Epithelial cell of proximal tubule (primary cell): ENCODE measurements at places on chromosomes 3 and 15. TPM values are rescaled to one million over a fixed set of nuclear protein-coding genes. Genes with fewer than 3 reads are reported as not detected.

The IMPG2 gene
- total RNA-seq, result under 0.01 TPM in 2 replicates

The LCTL gene
- 0.23 and 0.80 TPM in 2 replicates for total RNA-seq

The ZNF621 gene
- total RNA-seq, result 5.1 and 7.0 TPM in 2 replicates

GRCh38 chr3:170889630-170890029 lies 18.8 kb downstream of the EIF5A2 start:
- DNase-seq, result no peak

DNA sequence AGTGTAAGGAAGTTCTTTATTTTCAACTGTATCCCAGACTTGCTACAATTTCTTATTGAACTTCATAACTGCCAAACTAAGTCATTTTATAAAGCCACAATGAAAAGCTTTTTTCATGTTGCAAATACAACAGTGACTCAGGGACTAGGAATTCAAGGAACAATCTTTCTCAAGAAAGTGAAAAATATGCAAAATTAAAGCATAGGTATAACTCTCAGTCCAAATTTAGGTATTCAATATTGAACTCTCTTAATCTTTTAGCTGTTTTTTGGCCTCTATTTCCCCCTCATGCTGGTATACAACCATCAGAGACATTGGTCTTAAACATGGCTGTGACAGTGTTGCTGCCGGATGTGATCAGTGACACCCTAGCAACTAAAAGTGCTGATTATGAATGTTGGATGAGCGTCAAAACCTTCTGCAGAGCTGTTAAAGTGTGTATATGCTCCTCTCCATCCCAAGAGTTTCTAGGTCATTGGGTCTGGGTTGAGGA lies 476.9 kb downstream of the ZNF385D start:
- no peak for DNase-seq

DNA sequence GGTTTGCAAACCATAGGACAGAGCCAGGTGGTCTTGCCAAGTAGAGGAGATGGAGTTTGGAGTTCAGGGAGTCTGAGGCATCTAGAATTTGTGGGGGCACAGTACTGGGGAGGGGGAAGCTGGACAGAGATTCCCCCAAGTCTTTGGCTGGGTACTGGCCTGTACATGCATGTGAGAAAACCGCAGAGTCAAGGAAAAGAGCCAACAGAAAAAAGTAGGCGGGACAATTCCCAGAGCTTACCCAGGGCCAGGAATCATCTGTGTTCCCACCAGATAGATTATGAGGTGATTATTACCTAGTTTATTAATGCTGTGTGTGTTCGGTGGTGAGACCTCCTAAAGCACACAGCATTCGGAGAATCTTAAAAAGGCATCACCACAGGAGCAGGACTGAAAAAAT lies 11.3 kb downstream of the LYSMD4 start:
- DNase-seq, result no peak

DNA sequence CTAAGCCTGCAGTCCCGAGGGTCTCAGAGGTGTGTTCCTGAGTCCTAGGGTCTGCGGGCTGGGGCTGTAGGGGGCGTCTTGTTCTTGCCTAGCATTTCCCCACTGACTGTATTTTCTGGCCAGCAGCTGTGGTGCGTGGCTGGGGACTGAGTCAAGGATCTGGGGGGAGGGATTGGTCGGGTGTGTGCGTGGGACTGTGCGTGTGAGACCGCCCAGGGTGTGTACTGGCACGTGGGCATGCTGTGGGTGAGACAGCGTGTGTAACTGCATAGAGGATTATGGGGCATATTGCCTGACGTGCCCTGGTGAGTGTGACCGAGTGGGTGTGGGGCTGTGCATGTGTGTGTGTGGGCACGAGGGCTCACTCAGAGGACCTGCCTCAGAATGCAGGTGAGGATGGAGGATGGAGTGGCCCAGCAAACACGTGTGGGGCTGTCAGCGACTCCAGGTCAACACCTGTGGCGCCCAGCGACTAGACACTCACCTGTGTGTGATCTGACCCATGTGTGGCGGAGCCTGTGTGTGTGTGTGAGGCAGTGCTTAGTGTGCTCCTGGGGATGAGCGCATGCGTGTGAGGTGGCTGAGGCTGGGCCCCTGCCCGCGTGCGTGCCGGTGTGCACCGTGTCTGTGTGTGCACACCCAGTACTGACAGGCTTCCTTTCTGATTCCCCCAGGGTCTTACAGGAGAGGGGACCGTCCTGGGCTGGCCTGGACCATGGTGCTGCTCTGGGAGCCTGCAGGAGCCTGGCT lies 20.9 kb downstream of the FBLN2 start:
- DNase-seq, result no peak

- no peak for DNase-seq
Observed at GRCh38 chr3:66076861-66077470, 38.2 kb upstream of the MAGI1 start.

DNA sequence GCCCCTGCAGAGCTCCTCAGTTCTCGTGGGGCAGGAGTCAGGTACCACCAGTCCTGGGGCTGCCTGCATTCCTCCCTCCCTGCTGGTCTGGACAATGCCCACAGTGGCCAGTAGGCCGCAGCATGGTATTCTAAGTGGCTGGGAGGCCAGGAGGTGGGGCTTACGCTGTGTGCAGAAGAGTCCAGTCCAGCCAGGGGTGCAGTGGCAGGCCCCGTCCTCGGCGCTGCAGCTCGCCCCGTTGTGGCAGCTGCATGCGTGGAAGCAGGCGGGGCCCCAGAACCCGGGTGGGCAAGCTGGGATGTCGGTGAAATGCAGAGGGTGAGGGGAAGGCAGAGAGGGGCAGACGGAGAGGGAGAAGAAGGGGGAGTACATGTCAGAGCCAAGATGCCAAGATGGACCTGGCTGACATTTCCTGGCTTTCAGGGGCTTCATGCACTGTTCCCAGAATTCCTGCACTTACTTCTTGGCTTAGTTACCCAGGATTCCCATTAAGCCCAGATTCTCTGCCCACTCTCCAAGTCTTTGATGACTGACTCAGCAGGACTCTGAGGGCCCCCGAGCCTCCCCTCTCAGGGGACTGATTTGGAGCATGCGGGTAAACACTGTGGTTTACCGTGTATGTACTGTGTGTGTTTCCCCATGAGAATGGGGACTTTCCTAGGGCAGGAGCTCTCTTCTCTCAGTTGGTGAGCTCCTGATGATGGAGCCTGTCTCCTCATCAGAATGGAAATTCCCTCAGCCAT lies 47.5 kb downstream of the RAB11A start:
- DNase-seq, result no peak

- DNase-seq, result no peak
Observed at GRCh38 chr15:56017920-56018319, 24.5 kb upstream of the NEDD4 start.

- no peak for DNase-seq
Observed at GRCh38 chr15:83324799-83325198, 40.3 kb upstream of the BNC1 start.

- DNase-seq, result no peak
Observed at GRCh38 chr3:143484846-143485512, 363.3 kb downstream of the SLC9A9 start.

- DNase-seq, result peak; percentile 33
Observed at GRCh38 chr3:132180337-132180791, 136.8 kb upstream of the ACP3 start.
